Stimulated activated CD4-positive, alpha-beta T cell treated with anti-CD3 and anti-CD28 coated beads, Interleukin-2, amount 100 ng/mL, for 48 hours (primary cell): ENCODE measurements at places on chromosomes 3 and 15.

GRCh38 chr3:123015596-123015995 is 12.0 kb downstream of the SEMA5B start:
- DNase-seq: no peak

DNA sequence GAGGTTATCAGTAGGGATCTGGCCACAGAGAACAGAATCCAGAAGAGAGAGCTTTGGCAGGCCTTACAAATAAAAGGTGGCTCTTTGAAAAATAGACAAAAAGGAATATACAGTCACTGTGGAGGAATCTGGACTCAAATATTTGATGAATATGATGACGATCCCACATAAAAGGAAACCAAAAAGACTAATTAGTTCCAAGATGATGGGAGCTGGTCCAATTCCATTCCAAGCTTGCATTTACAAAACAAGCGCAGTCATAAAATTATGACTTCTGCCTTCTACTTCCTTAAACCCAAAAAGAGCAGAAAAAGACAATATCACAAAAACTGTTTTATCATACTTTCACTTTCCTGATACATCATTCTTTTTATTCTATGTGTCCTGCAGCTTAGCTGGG is 285.8 kb downstream of the DIPK2A start:
- DNase-seq: no peak

GRCh38 chr3:149844091-149844490 is 31.1 kb downstream of the RNF13 start:
- DNase-seq: no peak

DNA sequence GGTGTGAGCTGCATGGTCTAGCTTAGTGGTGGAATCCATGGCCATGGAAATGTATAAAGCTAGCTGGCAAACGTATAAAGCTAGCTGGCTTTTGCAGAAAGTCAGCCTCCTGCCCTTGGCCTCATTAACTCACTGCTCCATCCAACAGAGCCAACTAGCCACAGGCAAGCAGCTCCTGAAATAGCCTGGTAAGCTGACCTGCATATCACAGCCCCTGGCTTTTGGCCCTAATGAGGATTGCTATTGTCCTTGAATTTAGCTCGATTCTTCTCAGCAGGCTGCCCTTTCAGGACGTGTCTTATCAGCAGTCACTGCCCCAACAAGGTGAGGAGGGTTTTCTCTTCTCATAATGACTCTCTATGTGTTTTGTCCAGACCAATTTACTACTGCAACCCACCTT is 446.8 kb downstream of the WDR72 start:
- no peak for DNase-seq

GRCh38 chr3:104458657-104459056 is 908.1 kb upstream of the ALCAM start:
- DNase-seq: no peak

- DNase-seq: no peak
Observed at GRCh38 chr15:72176159-72176558, 21.4 kb downstream of the GRAMD2A start.

DNA sequence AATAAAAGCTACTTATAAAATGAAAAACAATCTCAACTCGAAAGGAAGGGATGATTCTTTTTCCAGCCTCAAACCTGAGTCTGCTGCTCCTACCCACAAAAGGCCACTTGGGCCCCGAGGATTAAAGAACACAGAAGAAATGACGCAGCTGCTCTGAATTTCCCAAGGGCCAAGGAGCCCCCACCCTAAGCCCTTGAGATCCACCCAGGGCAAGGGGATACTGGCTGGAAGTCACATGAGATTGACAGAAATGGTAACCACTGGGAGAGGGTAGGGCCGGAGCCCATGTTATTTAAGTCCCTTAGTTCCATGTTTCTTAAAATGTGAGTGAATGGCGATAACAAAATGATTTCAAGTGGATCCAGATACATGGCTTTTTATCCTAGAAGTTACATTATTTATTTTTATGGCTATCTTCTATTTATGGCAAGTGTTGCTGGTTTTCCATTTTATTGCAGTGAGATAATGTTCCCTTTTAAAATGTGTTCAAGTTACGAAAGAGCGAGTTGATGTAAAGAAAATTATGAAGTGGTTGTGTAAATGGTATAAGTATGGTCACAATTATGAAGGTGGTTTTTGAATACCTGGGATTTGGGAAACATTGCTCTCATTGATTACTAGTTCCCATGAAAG is 16.8 kb downstream of the IGDCC4 start:
- no peak for DNase-seq

DNA sequence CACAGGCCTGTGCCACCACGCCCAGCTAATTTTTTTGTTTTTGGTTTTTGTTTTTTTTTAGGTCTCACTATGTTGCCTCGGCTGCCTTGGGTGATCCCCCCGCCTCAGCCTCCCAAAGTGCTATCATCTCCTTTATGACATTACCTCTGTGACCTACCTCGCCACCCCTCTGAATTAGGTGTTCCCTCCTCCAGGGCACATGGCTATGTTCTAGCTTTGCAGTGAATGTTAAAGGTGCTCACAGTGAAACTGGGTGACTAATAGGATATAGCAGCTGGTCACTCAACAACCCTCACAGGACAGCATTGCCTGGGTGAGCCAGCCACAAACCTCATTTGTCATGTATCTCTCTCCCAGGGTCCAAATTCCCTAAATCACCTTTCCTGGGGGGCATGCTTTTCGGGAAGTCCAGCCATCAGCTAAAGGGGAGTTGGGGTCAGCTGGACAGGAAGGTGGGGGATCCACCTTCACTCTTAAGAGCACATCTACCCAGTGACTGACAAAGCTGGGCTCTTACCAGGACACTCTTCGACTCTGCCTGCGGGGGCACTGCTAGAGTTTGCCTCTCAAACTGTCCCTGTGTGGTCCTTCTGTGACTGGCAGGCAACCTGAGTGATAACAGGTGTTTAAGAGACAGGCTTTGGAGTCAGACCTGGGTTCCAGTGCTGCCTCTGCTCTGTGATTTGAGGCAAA is 1.6 kb upstream of the TTLL3 start:
- peak; percentile 35 for DNase-seq

- DNase-seq: no peak
Observed at GRCh38 chr15:89803941-89804800, 10.5 kb downstream of the ANPEP start.

DNA sequence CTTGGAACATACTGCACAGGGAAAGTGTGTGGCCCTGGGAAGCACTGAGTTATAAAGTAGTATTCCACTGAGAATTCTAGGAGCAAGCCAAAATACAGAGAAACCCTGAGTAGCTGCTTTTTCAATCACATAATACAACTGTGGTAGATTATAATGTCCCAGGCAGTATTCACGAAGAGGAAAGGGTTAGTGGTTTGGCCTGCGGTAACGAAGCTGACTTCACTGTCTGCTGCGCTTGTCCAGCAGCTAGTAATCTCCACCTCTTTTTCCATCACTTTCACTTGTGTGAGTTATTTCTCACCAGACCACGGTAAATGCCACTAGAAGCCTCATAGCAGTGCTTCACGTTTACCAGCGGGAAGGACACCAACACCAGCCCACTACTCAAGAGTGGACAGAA is 34.4 kb downstream of the RPL39L start:
- DNase-seq: no peak

DNA sequence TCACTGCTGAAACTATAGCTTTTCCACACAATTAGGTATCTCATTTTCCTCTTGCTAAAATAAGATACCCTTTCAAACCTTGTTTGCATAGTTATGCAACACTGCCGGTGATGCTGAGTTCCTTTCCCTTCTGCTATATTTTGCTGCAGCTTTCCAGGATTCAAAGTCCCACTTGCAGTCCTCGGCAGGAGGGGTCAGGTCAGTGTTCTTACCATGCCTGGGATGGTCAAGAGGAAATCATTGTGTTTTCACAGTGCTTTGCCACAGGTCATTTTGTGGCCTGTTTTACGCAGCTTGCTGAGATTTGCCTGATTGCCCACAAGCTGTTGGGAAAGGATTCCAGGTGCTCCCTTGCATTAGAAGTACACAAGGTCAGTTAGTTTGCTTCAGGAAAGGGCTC is 156.9 kb downstream of the B3GALNT1 start:
- no peak for DNase-seq

- DNase-seq: no peak
Observed at GRCh38 chr3:54714035-54714434, 213.8 kb downstream of the LRTM1 start.

GRCh38 chr3:71942432-71943187 is 157.7 kb upstream of the PROK2 start:
- no peak for DNase-seq

DNA sequence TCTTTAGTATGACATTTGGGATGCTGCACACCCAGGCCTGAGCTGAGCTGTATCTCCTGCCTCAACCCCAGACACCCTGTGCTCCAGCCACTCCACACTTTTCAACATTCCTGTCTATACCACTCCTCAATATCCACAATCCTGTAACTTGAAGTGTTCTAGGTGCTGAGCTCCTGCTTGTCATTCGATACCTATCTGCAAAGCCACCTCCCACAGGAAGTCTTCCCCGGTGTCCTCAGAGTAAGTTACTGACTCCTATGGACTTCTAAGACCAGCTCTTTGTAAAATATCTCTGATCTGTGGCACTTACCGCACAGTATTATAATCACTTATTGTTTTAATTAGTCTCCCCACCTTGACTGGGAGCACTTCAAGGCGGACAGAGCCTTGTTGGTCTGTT is 1.2 kb upstream of the CAV3 start:
- no peak for DNase-seq

- DNase-seq: no peak
Observed at GRCh38 chr3:151290673-151291072, 12.3 kb upstream of the P2RY14 start.

DNA sequence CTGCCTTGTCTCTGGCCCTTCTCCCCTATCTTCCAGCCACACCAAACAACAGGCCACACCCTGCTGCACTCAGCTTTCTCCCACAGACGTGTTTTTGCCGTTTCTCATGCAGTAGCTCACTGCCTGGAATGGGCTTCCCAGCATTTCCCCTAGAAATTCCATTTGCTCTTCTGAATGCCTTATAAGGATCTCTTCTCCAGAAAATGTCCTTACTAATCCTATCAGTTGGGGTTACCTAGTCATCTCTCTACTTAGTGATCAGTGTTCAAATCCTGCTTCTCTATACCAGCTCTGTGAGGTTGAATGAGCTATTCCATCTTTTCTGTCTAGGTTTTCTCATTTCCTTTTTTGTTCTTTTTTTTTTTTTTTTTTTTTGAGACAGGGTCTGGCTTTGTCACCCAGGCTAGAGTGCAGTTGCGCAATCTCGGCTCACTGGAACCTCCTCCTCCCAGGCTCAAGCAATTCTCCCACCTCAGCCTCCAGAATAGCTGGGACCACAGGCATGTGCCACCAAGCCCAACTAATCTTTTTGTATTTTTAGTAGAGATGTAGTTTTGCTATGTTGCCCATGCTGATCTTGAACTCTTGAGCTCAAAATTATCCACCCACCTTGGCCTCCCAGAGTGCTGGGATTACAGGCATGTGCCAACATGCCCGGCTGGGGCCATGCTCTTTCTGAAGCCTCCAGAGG is 98.2 kb upstream of the CHD2 start:
- DNase-seq: no peak

DNA sequence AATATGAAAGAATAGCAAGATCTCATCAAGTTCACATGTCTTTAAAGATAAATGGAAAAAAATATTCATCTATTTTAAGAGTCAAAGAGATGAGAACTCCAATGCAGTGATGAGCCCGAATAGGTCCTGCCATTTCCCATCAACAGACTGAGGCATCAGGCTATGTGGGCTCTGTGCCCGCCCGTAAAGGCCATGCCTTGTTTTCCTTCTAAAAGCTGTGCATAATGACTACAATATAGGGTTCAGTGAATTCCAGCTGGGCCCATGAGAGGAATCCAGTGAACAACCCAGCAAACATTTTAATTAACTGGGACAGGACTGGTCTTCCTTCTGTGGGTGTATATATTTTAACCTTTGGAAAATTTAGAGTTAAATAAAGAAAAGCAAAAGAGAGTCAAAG is 44.6 kb downstream of the RASGRP1 start:
- DNase-seq: no peak

DNA sequence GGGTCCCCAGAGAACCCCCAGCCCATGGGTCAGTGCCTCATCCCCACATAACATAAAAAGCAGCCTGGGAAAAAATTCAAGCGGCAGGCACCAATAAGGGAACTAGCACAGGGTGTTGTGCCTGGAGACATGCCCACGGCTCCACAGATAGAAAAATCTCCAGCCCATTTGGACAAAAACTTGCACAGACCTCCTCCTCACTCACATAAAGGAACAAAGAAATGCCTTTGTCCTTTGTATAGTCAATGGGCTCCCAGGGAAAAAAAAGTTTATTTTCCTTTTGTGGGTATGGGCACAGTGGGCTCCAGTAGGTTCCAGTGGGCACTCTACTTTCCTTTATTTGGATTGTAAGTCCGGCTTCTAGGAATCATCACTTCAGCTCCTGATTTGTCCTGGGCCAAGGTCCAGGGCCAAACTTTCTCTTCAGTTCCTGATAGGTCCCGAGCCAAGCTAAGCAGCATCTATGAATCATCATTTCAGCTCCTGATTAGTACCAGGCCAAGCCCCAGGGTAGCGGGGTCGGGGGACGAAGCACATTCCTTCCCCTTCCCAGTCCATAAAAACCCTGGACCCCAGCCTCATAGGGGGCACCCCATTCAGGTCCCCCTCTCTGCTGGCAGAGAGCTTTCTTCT is 1.6 kb upstream of the DNAH12 start:
- DNase-seq: no peak

DNA sequence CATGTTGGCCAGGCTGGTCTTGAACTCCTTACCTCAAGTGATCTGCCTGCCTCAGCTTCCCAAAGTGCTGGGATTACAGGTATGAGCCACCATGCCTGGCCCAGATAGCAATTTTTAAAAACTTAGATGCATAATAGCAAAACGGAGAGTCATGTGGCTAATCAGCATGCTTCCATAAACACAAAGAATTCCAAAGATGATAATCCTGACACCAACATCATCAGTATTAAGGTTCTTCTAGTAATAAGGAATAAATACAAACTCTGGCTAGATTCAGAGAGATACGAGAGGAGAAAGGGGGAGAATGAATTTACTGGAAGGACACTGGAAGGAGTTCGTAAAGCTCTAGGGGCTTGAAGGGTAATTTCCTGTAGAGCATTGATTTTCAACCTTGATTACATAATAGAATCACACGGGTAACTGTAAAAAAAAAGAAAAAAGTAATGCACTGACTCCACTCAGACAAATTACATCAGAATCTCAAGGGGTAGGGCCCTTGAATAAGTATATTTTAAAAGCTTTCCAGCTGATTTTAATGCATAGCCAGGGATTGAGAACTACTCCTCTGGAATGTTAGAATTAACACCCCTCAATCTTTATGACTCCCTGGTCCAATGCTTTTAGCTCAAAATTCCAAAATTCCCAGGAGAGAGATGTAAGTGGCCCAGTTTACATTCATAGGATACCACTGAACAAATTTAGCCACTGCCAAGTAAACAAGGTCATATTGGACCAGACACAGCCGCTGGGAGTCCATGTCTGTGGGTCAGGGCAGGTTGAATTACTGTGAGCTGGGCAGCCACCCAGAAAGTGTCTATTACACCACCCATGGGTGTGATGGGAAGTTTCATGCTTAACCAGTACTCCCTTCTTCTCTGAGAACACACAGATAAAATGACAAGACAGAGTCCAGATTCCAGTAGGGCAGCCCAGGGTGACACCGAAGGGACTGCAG is 243.9 kb downstream of the TBL1XR1 start:
- DNase-seq: no peak

- DNase-seq: no peak
Observed at GRCh38 chr3:136120373-136121348, 75.5 kb downstream of the MSL2 start.
